Activated T-helper 17 cell treated with anti-CD3 and anti-CD28 coated beads, Interleukin-2, amount 50 U/mL, for 72 hours (primary cell): ENCODE measurements at places on chromosomes 1 and 21. TPM values are rescaled to one million over a fixed set of nuclear protein-coding genes. Genes with fewer than 3 reads are reported as not detected.

Gene CELA3B
- total RNA-seq = not detected

DNA sequence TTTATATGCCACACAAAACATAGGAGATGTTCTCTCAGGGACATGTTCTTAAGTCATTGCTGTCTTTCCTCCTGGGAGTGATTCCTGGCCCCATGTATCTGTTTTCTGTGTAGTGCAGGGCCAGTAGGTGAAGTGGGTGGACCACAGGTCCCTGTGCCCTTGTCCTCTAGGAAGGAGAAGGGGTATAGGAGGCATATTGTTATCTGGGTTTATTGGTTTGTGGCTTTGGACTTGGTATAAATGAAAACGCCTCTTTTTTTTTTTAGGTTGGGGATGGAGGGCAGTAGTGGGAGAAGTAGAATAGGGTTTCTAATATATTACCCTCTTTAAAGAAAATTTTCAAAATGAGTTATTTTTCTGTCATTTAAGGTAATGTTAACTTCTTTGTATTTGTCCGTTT lies 29.4 kb downstream of the DYRK1A start:
- no peak for ATAC-seq

DNA sequence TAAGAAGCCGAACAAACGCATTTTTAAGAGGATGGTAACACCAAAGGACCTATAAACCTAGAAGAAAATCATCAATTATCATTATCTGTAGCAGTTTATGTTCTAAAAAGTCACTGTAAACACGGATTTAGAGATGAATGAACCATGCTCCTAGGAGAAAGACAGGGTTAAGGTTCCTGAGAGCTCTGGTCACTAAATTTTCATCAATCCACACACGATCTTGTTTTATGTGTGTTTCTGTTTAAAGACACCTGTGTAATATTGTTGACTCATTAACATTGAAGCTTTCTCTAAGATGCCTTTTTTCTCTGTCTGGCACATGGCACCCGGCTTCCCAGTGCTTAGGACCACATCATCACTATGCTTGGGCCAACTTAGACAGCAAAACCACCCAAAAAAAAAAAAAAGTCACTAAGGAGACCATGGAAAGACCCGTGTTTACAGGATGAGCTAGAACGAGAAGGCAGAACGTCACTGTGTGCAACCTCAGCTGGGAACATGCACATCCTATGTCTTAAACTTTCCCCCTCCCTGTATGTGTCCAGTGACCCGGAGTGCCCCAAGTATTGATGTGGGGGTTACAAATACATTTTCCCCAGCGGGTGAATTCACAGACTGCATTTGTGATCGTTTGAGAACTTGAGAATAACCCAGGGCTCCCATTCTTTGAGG lies 55.8 kb upstream of the PDE9A start:
- ATAC-seq = no peak

DNA sequence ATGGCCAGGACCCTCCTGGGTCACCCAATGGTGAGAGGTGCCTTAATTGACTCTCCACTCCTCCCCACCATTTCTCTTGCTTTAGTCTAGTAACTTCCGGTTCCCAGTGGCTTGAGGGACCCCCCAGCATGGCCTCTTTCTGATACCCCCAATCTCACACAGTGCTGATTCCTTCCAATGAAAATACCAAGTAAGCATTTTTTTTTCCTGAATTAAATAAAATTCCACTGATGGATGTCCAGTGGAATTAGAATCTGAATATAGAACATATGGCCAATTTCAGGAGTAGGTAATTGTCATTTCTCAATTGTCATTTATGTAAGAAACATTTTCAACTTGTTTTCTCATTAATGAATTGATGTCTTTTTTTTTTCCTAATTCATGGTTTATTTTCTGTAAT lies 9.5 kb downstream of the NOS1AP start:
- ATAC-seq = no peak

DNA sequence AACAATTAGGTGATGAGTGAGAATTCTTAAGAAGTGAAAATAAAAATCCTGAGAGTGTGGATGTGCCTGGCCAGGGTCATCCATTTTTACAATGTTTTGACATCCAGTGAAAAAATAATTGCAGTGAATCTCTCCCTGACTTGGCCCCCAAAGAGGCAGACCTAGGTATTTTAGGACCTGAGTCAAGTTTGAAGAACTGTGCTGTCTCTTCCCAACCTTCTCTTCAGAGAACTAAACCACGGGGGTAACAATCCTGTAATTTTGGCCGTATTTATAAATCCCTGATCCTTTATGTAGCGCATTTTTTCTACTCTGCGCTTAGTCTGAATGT lies 43.3 kb upstream of the PPP2R5A start:
- no peak for ATAC-seq

DNA sequence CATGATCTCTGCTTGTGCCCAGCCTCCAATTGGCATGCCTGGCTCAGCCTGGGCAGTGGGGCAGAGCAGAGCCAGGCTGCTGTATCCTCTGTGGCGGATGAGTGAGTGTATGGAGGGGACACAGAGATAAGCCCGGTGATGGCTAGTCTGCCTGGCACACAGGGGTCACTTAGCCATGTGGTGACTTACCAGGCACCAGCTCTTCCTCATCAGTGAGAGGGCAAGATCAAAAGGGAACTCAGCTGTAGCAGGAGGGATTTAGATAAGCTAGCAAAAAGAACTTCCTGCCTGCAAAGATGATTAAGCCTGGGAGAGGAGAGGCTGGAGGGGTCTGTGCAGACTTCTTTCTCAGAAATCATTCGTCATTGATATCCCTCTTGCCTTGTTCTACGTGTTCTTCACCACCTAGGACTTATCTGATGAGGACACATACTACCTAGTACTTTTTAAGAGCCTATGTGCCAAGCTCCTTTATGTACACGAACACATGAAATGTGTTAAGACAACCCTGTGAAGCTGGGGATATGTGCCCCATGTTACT lies 7.9 kb downstream of the KIF21B start:
- ATAC-seq = peak; percentile 48

DNA sequence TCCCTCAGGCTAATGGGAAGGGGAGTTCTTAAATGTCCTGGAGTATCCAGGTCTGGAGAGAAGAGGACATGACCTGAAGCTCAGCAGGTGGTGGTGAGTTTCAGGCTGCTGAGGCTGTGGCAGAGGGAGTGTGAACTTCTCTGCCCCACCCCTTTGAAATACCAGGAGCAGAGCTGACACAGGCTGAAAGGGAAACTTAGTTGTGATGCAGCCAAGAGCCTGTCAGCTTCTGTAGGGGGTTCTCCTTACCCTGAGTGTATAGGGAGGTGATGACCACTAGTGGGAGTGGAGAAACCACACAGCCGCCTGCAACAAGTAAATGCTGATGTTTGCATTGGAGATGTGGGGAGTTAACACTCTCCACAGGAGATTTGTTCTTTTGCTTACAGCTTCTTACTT lies 152.3 kb downstream of the FCRL5 start:
- peak; percentile 37 for ATAC-seq

DNA sequence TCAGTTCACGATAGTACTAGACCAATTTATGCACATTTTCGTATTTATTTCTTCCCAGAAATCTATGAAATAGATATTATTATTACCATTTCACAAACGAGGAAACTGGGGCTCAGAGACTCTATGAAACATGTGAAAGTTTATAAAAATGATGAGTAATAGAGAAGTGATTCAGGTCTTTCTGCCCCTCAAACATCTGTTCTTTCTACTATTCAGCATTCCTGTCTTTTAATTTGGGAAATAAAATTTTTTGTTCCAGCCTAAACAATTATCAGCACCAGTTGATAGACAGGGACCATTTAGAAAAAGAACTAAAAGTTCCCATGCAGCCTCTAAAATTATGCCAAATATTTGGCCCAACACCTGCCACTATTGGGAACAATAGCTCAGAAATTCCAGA lies 585.1 kb downstream of the PTPRC start:
- ATAC-seq = no peak

DNA sequence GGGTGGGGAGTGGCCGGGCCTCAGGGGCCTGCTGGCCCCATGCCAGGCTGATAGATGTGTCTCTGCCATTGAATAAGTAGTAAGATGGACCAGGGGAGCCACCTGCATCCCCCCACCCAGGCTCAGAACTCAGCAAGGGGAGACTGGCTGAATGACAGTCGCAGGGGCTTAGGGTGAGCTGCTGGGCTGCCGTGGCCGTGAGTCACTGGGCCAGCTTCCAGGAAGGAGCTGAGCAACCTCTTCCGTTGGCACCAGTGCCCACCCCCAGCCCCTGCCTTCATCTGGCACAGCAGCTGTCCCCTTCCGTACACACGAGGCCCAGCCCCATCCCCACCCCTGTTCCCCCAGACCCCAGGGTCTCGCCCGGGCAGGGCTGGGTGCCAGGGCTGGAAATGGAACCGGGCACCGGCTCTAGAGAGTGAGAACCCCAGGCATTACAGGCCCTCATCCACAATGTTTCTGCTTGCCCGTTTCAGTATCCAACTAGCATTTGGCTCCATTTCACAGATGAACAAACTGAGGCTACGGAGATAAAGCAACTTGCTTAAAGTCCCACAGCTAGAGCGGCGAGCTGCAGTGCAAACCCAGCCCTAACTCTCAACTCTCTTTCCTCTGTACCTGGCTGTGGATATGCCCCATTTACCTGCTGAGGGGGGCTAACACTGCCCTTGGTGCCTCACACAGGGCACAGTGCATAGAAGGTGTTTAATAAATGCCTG lies 10.2 kb downstream of the WNT4 start:
- no peak for ATAC-seq

GRCh38 chr1:167756730-167757405 lies 35.1 kb downstream of the MPZL1 start:
- no peak for ATAC-seq

Gene GMEB1
- total RNA-seq = 33.1 TPM

DNA sequence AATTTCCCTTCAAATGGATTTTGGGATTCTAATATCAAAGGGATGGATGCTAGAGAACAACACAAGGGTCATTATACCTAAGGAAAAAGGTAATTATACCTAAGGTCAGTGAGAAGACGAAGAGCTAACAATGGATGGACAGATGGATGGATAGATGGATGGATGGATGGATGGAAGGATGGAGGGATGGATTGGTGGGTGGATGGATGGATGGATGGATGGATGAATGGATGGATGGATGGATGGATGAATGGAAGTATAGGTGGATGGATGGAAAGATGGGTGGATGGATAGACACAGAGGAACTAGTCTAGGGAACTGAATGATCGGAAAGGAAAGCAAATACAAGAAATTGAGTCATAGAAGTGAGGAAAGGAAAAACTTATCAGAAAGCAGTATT lies 34.0 kb downstream of the SLC35F3 start:
- no peak for ATAC-seq

- no peak for ATAC-seq
Measured at GRCh38 chr1:196611873-196612272, 3.6 kb upstream of the KCNT2 start.

DNA sequence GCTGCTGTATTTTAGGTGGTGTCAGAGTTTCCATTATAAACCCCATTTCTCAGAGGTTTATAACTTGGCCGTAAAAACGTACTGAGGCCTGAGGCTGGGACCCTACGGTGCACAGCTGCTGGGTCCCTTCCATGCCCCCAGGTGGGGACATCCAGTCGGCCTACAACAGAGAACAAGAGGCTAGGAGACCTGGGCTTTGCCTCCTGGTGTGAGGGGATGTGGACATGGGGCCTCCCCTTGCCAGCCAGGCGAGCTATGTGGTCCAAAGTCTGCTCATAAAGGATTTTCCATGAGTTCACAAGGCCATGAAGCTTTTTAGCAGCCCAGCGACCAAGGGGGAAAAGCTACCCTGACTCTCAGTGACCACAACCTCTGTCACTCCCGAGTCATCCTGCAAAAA lies 261.5 kb upstream of the VAMP3 start:
- no peak for ATAC-seq

DNA sequence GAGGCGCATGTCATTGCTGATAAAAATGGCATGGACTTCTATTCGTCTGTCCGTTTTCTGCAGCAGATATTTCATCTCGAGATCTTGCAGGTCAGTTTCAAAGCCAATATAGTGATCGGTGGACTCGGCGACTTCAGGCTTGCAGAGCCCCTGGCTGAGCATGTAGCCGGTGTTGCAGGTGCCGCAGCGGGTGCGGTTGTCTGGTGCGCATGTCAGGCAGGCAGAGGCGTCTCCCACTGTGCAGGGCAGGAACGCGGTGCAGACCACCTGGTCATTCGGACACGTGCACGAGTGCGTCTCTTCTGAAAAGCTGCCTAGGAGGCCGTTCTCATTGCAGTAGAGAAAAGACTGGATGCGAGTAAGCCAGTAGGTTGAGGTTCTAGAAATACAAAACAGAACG lies 378.9 kb downstream of the BRINP3 start:
- ATAC-seq = no peak
